ENCODE measurements at places on chromosomes 11 and 22.

- no peak for DNase-seq
These were observed 111.6 kb downstream of the DBX1 start for GRCh38 chr11:20048707-20049106.

DNA sequence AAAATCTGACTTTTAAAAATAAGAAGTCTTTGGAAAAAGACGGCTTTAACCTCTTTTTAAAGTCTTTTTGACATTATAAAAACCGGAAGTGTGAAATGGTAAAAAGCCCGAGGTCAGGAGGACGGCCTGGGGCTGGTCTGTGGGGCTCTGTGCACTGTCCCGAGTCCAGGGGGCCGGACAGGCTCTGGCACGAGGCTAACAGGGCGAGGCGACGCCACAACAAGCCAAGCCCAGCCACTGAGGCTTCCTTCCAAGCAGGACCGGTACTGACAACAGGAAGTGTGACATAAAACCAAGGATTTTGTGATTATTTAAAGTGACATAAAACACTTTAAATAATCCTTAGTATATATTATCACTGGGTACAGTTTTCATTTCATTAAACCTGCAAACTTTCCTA is 39.2 kb downstream of the BRD1 start:
- no peak for DNase-seq

DNA sequence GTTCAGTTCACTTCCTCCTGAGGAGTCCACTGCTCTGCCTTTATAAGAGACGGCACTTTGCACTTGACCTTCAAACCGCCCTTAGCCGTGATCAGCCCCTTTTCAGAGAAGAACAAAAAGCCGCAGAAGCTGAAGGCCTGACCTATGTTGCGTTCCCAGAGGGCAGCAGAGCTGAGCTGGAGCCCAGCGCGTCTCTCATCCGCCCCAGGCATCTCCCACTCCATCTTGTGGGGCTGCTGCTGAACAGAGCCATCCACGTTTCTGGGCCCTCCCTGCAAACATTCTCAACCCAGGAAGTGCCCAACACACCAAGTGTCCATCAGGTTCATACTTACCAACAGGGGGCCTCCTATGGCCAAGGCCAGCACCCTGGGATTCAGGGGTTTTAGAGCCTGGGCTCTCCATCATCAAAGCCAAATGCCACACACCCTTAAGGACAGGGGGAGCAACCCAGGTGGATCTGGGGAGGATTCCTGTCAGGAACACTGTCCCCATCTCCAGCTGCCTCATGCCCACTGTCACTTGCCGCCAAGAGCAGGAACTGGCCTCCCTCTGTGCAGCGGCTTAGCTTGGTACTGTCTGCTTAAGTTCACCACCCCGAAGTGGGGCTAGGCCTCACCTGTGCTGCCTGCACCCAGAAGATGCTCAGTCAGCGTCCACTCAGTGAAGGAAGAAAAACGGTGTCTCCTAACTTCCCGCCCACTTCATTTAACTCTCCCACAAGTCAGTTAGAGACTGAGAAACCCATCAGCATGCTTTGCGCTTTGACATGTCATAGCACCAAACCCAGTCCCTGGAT is 16.0 kb upstream of the EFCAB6 start:
- no peak for DNase-seq

- no peak for DNase-seq
These were observed 36.5 kb downstream of the POU2AF3 start for GRCh38 chr11:111334532-111335502.

- DNase-seq: no peak
These were observed 560.3 kb upstream of the CHORDC1 start for GRCh38 chr11:90783111-90783510.

GRCh38 chr11:121444526-121444925 is 7.6 kb upstream of the SORL1 start:
- no peak for DNase-seq

GRCh38 chr11:35541621-35542375 is 16.4 kb upstream of the PAMR1 start:
- no peak for DNase-seq

- no peak for DNase-seq
These were observed 18.7 kb upstream of the BMAL1 start for GRCh38 chr11:13258855-13259254.

DNA sequence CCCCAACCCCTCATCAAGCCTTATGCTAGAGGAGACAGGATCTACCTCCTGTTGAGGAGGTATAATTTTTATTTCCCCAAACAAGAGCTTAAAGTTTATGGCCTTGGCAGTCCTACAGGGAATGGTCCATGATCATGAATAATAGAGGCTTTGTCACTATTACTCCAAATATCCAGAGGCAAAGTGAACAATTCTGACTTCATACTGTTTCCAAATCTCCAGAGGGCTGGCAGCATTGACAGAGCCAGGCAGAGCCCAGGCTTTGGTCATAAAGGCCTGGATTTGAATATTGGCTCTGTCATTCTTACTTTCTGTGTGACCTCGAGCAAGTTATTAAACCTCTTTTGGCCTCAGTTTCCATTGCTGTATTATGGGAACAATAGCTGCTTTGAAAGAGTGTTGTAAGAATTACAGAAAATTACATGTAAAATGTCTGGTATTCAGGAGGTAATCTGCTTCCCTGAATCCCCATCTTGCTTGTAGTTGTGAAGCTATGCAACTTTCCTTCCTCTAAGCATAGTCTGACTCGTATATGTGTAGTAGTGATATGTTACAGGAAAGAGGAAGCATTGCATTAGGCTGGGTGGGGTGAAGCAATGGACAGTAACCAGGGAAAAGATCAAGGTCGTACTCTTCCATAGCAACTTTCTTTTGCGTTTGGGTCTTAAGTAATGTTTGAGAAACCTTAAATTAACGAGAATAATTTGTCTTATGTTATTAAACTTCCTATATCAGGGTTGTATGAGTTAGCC is 88.8 kb downstream of the CD44 start:
- DNase-seq: no peak

DNA sequence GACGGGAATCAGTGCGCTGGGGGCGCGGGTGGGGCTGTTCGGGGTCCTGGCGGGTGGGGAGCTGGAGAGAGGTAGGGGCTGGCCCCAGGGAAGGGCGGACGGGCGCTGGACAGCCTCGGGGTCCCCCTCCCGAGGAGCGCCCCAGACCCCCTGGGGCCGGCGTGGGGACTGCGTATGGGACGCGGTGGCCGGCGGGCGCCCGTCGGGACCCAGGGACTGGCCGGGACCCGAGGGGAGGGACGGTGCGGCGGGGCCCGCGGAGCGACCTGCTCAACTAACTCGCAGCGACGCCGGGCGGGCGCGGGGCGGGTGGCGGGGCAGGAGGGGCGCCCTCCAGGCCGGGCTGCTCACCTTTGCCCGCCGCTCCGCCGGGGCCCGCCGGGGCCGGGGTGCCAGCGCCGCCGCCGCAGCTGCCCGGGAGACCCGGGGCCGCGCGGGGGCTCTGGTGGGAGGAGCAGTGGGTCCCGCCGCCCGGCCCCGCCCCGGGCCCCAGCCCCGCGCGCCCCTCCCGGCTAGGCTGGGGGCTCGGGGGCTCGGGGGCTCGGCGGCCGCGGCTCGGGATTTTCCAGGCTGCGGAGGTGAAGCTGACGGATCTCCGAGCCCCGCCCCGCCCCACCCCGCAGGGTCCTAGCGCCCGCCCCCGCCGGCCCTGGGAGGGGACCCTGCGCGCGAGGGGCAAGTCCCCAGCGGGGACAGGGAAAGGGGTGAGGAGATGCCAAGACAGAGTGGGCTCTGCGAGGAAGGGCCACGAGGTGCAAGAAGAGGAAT is 12.3 kb downstream of the STARD10 start:
- DNase-seq: peak; percentile 83

GRCh38 chr11:123594188-123594901 is 60.1 kb downstream of the SCN3B start:
- no peak for DNase-seq

- no peak for DNase-seq
These were observed 3.5 kb upstream of the PIK3C2A start for GRCh38 chr11:17211286-17211685.

DNA sequence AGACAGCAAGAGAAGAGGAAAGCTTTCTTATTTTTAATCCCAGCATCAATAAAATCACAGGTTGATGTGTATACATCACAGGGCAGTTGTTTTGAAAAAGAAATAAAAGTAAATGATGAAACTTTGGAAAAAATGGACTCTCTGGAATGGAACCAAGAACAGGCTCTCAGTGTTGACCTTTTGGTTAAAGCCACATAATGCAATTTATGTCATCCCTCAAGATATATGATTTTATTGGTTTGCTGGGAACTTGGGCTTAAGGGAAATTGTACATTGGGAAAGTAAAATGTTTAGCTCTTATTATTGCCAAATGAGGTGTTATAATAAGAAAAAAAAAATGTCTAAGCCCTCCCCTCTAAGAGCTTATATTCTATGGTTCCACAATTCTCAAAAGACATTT is 139.8 kb upstream of the MTNR1B start:
- no peak for DNase-seq

GRCh38 chr11:128304666-128305485 is 282.5 kb downstream of the ETS1 start:
- no peak for DNase-seq

DNA sequence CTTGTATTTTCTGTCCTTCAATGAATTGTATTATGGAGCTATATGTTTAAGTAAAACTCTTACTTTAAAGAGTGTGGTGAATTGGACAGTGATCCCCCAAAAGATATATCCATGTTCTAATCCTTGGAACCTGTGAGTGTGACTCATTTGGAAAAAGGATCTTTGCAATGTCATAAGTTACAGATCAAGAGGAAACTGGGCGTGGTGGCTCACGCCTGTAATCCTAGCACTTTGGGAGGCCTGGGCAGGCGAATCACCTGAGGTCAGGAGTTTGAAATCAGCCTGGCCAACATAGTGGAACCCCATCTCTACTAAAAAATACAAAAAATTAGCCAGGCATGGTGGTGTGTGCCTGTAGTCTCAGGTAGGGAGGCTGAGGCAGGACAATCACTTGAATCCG is 36.7 kb downstream of the ELF5 start:
- no peak for DNase-seq

GRCh38 chr22:29463629-29464028 is 16.4 kb upstream of the NEFH start:
- DNase-seq: no peak

- no peak for DNase-seq
These were observed 230.1 kb downstream of the MIAT start for GRCh38 chr22:26887456-26887855.

DNA sequence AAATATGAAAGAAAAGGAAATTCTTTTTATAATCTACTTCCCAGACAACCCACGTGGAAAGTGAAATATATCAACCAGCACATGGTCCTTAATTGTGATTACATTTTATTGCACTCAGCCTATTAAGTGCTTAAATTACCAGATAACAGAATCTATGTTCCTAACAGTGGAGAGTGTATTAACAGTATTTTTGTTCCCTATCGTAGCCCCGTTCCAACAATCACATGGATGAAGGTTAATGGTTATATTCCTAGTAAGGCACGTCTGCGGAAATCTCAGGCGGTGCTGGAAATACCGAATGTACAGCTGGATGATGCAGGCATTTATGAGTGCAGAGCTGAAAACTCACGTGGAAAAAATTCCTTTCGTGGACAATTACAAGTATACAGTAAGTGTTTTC is 626.1 kb upstream of the ARHGAP42 start:
- no peak for DNase-seq

- DNase-seq: no peak
These were observed 20.2 kb downstream of the MMP27 start for GRCh38 chr11:102685338-102685737.

GRCh38 chr22:37632174-37633088 is 7.0 kb upstream of the SH3BP1 start:
- DNase-seq: peak; percentile 72

DNA sequence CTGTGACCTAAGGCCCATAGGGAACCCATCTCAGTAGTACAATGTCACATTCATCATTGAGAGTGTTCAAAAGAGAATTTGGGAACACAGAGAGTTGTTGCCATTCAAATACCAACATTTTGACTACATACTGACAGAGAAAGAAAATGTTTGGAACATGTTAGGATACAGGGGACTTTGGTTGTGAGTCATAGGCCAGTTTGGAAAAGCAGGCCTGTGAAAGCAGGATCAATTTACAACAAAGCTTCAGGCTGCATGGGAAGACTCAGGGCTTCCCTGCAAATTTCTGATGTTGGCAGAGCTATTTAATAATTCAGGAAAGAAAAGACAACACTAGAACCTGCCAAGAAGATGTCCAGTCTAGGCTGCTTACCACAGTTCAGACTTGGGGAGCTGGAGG is 374 bp downstream of the NLRP10 start:
- no peak for DNase-seq

DNA sequence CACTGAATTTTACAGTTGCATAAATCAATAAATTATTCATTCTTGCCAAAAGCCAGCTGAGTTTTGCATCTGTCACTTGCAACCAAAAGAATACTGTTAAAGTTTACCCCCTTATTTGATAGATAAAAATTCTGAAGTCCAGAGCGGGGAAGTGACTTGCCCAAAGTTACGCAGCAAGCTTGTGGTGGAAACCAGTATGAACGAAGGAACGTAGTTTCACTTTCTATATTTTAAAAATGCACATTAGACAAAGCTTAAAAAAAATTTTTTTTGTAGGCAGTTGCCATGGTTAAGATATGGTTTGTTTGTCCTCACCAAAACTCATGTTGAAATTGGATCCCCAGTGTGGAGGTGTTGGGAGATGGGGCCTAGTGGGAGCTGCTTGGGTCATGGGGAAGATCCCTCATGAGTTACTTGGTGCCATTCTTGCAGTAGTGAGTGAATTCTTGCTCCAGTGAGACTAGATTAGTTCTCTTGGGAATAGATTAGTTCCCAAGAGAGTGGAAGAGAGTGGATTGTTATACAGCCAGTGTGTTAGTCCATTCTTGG is 46.3 kb upstream of the SEZ6L start:
- no peak for DNase-seq

GRCh38 chr11:15206791-15207190 is 92.1 kb downstream of the INSC start:
- DNase-seq: no peak

DNA sequence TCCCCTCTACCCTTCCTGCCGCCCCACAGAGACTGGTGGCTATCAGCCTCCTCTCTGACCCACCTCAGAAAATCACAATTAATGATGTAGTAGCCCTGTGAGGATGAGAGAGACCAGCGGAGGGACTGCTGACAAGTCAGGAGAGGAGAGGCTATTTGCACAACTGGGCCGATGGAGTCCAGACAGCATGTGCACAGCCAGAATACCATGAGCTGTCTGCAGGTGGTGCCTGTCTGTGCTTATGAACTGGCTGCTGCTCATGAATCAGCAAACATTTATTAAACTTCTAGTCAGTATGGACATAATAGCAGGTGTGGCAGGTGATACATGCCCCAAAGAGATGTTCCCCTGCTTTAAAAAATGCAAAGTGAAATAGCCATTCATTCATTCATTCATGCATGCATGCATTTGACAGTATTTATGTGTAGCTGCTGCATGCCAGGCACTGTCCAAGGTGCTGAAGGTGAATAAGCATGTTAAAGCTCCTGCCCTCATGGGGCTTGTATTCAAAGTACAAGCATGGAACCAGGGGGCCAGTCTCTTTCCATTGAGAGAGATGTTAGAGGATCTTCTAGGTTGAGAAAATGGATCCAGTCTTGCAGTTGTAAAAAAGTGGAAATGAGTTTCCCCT is 141.3 kb downstream of the GRIK4 start:
- no peak for DNase-seq
